Amniotic stem cell (primary cell): ENCODE measurements at places on chromosomes 5 and 9.
A peak's percentile ranks its signal among the peaks of the same experiment; 100 is the strongest.

DNA sequence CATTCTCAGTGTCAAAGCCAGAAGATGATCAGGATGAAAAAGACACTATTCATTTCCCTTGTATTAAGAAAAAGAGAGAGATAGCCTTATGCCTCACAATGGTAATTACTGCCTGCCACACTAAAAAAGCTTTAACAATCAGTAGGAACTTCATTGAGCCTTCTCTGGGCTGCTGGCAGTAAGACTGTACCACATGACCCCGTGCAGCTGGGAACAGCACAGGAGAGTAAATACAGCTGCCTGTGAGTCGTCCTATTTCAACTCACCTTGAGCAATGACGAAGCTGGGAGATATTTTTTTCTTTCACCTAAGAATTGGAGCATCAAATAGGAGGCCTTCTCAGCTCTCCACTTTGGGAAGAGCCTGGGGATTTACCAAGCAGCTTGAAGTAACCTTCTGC is 316.3 kb downstream of the GABRB2 start:
- no peak for DNase-seq

GRCh38 chr9:133855802-133856521 is 117.8 kb upstream of the SARDH start:
- no peak for DNase-seq

- no peak for DNase-seq
These were observed 1.8 kb upstream of the IL3 start for GRCh38 chr5:132058646-132059042.

DNA sequence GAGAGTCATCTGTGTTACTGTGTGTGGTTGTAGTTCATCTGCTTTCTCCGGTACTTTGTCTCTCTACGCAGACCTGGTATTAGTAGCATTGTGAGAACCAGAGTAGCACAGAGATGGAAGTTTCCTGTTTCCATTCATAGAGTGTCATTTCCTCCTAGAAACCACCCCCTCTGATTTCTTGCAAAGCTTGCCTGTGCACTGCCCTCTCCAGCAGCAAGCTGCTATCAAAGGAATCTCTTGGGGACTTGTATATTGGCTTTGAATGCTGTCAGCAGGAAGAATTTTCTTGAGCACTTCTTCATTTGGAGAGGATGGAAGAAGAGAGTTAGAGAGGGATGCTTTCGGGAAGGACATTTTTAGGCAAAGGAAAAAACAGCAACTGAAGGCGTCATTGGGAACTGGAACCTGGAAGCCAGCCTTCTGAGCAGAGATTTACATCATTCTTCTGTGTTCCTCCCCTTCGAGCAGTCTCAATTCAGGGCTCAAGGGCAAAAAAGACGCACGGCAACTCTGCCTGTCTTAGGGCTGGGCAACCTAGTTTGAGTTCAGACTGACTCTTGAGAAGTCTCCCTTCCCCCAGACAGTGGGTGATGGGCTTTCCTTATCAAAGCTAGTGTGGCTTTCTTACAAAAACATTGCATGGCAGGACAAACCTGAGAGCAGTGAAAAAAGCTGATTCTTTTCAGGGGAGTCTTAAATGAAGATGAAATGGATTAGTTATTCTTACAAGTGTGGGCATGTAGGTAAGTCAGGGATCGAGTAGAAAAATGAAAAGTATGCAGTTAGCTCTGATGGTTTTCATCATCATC is 226.3 kb downstream of the AOPEP start:
- DNase-seq = no peak

DNA sequence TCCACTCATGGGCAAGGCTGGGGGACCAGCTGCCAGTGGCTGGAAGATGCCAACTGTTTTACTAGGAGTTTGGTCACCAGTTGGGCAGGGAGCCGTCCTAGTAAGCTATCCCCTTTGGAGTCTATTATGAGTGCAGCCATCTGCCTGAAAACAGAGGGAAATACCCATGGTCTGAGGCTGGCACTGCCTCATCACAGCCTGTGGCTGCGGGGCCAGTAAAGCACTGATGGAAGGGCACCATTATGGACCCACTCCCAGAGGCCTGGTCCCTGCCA is 187.2 kb upstream of the PANK3 start:
- DNase-seq = no peak

DNA sequence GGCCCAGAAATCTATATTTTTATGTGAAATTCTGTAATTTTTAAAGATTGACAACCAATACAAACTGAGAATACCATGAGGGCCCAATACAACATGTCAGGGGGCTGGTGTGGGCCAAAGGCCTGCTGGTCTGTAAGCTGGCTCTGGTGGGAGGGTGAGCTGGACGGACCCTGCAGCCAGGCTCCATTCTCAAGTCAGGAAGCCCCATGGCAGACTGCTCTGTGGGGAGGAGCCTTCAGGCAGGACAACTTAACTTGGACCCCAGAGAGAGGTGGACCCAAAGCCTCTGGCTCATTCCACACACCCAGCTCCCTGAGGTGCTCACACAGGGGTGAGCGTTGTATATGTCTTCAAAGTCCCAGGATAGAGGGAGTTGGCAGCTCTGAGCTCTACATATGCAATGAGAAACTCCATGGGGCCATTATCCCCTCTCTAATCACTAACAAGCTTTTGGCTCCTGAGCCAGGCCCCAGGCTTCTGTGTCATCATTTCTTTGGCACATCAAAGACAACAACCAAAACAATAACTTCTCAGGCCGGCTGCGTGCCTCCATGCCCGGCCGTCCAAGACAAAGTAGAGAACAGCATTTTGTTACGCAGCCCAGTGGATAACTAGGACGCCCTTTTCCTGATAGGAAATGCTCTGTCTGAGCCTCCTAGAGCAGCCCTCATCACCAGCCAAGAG is 6.4 kb downstream of the SEPTIN8 start:
- no peak for DNase-seq

- DNase-seq = no peak
These were observed 405.3 kb upstream of the RGMB start for GRCh38 chr5:98368141-98368540.

- DNase-seq = no peak
These were observed 121.0 kb downstream of the NREP start for GRCh38 chr5:111635916-111636570.

GRCh38 chr9:75814667-75815066 is 75.8 kb upstream of the PCSK5 start:
- no peak for DNase-seq

DNA sequence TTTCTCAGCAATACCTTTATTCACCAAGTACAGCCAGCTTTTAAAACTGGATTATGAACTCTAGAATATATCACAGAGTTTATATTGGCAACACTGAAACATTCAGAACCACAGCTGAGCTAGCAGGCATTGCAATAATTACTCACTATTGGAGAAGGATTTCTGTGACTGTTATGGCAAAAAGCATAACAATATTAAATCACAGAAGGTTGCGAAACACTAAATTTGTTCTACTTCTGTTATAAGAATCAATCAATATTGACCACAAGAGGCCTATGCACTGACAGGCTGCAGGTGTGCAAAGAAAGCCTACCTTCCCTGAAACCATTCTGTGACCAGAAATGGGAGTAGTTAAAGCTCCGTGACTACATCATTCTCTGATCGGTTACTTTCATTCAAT is 59.2 kb downstream of the AP3B1 start:
- no peak for DNase-seq

- no peak for DNase-seq
These were observed 22.5 kb downstream of the ABO start for GRCh38 chr9:133252301-133253020.

DNA sequence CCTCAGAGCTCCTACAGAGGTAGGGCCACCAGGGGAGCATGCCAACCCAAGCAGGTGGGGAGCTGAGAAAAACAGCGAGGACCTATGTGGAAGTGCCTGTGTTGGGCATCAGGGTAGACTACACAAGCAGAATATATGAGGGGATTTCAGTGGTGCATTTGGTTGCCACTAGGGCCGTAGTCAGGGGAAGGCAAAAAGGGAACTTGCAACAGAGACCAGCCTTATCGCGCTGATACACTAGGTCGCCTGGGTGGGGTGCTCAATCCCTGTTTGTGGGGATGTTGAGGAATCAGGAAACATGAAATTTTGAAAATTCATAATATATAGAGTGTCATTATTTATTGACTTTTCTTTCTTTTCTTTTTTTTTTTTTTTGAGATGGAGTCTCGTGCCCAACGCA is 370.9 kb upstream of the PRR16 start:
- DNase-seq = no peak

GRCh38 chr5:5544094-5544663 is 121.7 kb downstream of the ICE1 start:
- DNase-seq = no peak

- no peak for DNase-seq
These were observed 486.3 kb upstream of the ZNF462 start for GRCh38 chr9:106376689-106377088.

DNA sequence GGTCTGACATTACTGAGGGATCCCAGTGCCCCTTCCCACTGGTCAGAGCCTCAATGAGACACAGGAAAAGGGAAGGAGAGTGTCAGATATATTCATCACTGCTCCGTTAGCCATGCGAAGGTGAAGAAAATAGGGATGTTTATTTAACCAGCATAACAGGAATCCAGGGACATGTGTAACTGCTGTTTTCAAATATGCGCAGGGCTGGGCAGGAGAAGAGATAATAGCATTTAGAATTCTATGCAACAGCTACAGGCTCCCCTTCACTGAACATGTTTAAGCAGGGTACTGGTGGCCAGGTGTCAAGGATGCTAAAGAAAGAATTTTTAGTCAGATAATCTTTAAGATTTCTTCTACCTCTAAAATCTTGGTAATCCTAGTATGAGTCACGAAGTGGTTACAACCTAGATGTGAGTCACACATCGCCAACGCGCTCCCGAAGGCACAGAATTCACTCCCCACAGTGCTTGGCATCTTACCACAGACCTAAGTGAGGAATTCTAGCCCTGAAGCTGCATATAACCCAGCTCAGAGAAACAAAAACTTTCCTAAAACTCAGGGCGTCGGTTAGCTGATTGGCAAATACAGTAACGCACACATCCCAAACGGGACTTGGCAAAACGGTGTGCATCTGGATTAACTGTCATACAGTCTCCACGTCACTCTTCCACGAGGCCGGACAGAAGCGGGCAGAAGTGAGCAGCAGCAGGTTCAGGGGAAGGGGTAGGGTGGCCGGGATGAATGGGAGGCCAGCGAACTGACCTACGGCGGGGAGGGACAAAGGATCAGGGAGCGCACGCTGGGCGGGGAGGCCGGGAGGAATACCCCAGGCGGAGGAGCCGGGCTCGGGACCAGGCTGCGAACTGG is 1.1 kb downstream of the CTNNAL1 start:
- peak; percentile 82 for DNase-seq

DNA sequence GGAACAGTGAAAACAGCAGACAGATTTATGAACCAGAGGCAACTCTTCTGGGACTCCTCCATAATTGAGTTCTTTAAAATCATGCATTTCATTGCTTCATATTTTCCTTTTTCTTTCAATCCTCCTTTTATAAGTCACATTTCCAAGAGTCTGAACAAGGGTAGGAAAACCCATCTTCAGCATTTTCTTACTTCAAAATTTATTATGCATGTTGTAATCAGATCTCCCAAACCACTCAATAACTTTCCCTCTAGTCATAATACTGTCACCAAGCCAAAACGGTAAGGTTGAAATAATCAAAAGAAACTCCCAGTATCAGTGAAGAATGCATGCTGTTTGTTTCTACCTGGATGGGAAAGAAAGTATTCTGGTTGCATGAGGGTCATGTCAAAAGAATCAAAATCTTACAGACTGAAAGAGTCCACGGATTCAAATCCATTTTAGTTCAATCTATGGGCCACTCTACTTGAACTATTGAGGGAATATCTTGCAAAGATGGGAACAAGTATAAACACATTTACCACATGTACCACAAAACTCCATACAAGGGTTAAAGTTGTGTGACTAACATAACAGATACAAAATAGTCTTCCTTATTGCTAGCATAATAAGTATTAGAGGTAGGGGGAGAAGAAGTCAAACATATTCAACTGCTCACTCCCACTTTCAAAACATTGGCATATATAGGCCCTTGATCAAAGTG is 797.3 kb downstream of the MAT2B start:
- no peak for DNase-seq

- no peak for DNase-seq
These were observed 296.3 kb downstream of the ADAMTS6 start for GRCh38 chr5:65185468-65185867.

DNA sequence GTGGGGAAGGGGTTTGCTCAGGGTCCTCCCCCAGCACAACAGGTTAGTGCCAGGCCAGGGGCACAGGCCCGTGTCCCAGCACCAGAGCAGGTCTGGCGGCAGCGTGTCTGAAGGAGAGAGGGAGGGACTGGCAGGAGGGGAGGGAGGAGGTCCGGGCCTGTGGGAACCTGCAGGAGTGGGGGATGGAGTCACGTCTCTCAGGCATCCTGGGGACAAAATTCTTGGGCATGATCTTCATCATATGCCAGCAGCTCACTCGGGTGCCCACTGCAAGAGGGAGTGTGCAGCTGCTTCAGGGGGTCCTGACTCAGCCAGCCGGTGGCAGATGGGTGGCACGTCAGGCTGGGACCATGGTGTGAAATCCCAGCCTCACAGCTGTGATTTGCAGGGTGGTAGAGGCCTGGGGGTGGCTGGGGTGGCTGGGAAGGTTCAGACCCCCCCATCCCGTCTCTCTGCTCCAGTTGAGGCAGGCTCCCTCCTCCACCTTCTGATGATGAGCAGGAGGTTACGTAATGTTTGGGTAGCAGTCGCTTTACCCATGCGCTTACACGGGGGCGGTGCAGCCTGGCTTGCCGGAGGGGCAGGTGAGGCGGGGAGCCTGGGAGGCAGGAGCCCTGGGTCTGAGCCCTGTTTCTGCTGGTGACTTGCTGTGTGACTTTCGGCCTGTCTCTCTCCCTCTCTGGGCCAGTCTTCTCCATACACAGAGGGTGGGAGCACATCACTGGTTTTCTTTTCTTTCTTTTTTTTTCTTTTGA is 40.5 kb downstream of the NCS1 start:
- DNase-seq = no peak

DNA sequence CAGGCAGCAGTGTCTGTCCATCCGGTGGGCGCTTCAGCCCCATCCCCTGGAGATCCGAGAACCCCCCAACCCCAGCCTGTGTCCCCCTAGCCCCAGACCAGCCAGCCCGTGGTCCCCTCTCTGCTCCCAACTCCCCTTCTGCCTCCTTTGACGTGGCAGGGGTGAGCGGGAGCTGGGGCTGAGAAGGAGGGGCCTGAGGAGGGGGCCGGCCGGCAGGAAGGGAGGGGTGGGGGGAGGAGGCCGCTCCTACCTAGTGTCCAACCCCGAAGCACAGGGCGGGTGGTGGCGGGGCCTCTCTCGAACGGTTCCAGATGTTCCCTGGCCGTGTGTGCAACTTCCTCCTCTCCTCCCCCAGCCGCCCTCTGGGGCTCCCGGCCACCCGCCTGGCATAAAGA is 31.0 kb downstream of the GOLGA2 start:
- DNase-seq = peak; percentile 53

DNA sequence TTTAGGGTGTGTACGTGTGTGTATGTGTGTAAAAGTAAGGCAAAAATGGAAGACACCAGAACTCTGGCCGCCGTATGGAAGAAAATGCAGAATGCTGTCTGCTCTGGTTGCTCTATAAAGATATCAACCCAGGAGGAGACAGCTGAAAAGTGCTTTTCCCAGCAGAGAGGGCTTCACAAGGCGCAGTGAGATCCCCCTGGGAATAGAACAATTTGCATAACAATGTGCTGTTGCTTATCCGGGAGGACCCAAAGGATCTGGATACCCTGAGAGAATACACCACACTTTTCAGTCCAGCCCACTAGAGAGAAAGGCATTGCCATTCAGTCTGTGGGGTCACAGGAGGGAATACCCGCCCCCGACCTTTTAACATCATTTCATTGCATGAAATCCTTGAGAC is 230.6 kb downstream of the EBF1 start:
- no peak for DNase-seq

- DNase-seq = no peak
These were observed 2.6 kb downstream of the CCDC183 start for GRCh38 chr9:136798708-136799078.
